ENCODE measurements at places on chromosomes 11 and 22. TPM values are rescaled to one million over a fixed set of nuclear protein-coding genes. Genes with fewer than 3 reads are reported as not detected.

The PACSIN3 gene
- total RNA-seq = 76.2 TPM

The OR5F1 gene
- not detected for total RNA-seq

DNA sequence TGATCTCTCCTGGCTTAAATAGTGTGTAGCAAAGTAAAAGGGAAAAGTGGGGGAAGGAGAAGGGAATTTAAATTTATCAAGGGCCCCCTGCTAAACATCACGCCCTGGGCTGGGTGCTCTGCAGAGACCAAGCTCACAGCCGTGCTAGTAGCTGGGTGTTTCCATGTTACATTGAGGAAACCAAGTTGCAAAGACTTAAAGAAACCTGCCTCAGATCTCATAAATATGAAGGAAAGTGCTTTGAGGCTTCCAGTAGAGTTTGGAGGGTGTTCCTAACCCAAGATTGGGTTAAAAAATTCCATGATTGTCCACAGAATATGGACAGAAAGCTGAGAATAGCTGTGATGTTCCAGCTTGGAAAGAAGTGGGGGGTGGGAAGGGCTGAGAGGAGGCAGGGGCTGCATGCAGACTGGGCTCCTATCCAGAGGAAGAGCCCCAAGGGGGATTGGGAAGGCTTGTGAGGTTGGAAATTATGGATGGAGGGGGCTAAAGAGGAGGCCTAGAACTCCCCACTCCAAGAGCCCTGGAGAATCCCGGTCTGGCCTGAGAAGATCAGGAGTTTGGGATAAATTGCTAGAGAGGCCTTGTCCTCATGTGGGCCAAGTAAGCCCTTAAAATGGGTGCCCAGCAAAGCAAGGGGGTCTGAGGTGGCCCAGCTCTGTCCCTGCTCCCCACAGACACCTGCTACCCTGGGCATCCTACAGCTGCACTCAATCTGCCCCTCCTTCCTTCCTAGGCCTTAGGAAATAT, 25.0 kb upstream of the OAF start:
- DNase-seq = no peak

GRCh38 chr11:72589802-72590761, 84.1 kb downstream of the PDE2A start:
- DNase-seq = peak; percentile 93

DNA sequence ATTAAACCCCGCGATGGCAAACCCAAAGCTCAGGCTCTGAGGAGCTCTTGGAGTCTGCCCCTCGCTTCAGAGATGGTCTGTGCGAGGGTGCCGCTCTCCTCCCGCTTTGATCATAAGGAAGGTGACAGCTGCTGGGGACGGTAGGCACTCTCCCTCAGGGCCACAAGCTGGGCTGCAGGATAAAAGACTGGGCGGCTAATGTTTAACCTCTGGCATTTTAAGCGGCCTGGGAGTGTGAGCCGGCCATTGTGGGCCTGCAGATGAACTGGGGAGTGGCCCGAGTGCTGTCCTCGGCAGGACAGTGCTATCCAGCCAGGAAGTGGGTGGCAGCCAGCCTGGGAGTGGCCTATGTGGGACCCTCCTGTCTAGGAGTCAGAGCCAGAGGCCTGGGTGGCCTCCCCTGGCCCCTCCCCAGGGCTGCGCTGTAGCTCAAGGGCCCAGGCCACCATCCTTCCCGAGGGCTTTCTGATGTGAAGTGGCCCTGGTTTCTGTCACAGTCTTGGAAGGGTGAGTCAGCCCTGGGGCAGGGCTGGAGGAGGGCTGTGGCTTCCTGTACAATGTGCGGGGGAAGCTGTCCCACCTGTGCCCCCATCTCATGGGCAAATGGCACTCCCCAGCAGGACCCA, 58.7 kb upstream of the PRODH start:
- DNase-seq = no peak

GRCh38 chr11:118618115-118618990, 10.9 kb downstream of the PHLDB1 start:
- no peak for DNase-seq

- DNase-seq = no peak
Measured at GRCh38 chr11:35785287-35786167, 123.0 kb downstream of the TRIM44 start.
